ENCODE measurements at places on chromosomes 13 and 19.

GRCh38 chr19:4115818-4116385 lies 8.0 kb downstream of the MAP2K2 start:
- no peak for DNase-seq

GRCh38 chr19:44807652-44808462 lies 1.0 kb upstream of the BCAM start:
- no peak for DNase-seq

- no peak for DNase-seq
Observed at GRCh38 chr13:110365876-110366275, 58.8 kb downstream of the COL4A2 start.

- DNase-seq, result no peak
Observed at GRCh38 chr19:4120559-4121272, 3.2 kb downstream of the MAP2K2 start.

- no peak for DNase-seq
Observed at GRCh38 chr13:109148243-109148642, 518.8 kb downstream of the MYO16 start.

Measured in activated CD4-positive, alpha-beta T cell treated with anti-CD3 and anti-CD28 coated beads, Interleukin-2, amount 50 U/mL, for 48 hours (primary cell).